Cortex of kidney (tissue), 1 donor: ENCODE measurements at places on chromosomes 16 and 17.

DNA sequence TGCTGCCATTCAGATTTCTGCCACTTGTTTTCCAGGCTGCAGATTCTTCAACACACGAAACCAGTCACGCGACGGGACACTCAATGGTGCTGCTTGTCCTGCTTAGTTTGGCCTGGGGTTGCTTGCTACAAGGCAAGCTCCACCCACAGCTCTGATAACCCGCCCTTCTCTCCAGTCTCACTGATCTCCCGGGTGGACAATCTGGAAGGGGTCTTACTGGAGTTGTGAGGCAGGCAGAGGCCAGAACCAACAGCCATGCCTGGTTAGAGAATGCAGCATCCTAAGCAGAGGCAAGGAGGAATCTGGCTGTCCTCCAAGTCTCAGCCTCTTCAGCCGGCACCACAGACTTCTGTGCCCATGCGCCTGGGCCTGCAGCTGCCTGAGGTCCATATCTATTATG is 119.1 kb downstream of the KCNJ12 start:
- DNase-seq: no peak

DNA sequence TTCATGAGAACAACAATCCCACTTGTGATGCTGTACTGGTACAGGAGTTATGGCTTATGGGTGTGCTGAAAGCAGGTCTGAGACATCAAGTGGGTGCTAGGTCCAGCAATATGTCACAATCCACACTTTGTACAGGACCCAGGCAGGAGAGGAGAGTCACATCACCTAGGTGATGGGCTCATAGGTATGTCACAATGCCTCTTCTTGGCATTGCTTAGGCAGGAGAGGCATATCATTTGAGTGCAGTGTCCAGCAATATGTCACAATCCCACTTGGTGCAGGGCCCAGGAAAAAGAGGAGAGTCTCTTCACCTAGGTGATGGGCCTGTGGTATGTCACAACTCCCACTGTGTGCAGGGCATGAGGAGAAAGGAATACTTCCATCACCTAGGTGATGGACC is 2110.0 kb downstream of the TP53TG3F start:
- DNase-seq: no peak

DNA sequence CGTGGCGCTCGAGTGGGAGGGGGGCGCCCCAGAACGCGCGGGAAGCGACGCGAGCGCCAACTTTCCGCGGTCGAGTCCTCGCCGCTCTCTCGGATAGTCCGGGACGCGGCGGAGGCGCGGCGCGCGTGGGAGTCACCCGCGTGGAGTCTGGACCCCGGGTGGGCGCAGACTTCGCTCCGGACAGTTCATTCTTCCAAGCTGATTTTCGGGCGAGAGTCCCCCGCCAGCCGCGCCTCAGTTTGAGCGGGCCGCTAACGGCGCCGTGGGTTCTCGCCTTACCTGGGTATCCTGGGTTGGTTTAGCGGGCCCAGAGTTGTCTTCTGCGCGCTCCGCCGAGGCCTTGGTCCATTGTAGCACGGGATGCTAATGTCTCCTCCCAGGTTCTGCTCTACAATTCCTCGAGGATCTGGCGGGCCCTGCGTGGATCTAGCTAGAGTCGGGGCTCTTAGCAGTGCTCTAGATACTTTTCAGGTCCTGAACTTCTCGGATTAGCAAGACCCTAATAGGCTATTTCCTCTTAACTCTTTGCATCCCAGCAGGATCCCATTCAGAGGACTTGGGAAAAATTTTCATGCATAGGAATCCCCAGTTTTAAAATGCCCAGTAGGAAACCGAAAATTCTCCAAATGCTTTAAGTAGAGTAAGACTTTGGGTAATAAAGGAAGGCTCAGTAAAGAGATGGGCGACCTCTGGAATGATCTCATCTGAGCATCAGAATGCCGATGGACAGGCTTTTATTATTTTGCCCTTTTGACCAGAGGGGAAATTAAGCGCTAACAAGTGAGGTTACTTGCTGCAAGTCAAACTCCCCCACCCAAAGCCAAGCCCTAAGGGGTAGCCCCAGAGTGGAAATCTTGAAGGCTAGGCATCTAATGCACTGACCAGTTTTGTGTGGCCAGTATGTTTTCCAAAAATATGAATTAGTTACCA is 537 bp upstream of the GJC1 start:
- DNase-seq: no peak

- no peak for DNase-seq
Measured at GRCh38 chr16:85069171-85069570, 41.6 kb downstream of the KIAA0513 start.

DNA sequence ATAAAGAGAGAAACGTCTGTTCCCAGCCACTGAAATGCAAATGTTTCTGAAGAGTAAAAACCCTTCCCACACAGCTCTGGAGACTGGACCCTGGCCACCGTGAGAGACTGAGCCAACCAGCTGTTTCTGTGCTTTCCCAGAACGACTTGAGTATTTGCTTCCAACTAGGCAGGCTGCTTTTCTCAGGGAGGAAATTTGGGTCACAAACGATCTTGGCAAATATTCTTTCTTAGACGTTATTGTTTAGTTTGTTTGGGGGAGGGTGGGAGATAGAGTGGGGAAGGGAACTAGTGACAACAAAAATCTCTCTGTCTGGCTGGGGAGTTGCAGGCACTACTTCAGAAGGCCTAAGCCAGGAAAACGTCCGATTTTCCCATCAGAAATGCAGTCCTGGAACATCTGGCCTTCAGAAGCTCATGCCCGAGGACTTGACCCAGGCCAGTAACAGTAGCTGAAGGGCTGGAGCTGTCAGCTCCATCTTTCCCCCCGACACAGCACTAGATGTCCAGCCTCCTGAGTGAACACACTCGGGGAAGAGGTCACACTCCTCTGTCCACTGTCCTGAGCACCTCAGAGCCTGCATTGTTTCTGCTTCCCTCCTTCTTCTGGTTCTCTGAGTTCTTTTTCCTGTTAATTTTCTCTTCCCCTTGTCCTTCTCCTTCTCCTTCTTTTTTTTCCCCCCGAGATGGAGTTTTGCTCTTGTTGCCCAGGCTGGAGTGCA is 4.0 kb downstream of the CCDC92B start:
- no peak for DNase-seq

DNA sequence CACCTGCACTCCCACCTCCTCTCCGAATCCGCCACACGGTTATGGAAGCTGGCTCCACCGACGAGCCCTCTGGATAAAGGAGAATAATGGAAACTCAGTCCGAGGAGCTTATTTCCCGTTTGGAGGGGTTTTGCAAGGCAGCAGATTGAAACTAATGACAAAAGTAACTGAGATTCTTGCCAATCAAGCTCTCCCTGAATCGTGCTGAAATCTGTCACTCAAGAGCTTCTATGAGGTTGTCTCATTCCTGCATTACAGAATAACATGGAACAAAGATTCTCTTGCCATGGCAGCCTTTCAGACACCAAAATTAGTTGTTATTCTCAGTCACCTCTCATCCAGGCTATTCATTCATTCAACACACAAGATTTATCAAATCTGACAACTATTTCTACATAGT is 405.9 kb downstream of the SOX9 start:
- no peak for DNase-seq

DNA sequence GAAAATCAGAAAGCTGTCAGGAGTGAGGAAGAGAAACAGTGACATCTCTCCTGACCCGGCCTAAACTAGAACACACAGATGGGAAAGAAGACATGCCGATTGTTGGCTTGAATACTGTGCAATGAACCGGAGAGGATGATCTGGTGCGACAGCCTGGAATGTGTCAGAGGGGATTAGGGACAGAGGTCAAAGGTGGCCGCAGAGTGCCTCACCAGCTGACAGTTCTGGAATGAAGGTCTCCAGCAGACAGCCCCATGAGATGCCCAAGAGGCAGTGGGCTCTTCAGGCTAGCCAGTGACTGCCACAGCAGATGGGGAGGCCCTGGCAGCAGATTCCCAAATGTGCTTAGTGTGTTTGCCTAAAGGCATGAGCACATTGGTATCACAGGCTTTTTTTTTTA is 623.2 kb downstream of the CDH8 start:
- no peak for DNase-seq

- DNase-seq: no peak
Measured at GRCh38 chr17:12613566-12613965, 52.1 kb upstream of the MYOCD start.

- DNase-seq: no peak
Measured at GRCh38 chr16:75279305-75279704, 27.9 kb upstream of the BCAR1 start.
